Activated CD8-positive, alpha-beta T cell treated with anti-CD3 and anti-CD28 coated beads, Interleukin-2, amount 10 ng/mL, durations not matched to agents 7 days and 5 days (primary cell): ENCODE measurements at places on chromosomes 6 and 20. TPM values are rescaled to one million over a fixed set of nuclear protein-coding genes. Genes with fewer than 3 reads are reported as not detected.

DNA sequence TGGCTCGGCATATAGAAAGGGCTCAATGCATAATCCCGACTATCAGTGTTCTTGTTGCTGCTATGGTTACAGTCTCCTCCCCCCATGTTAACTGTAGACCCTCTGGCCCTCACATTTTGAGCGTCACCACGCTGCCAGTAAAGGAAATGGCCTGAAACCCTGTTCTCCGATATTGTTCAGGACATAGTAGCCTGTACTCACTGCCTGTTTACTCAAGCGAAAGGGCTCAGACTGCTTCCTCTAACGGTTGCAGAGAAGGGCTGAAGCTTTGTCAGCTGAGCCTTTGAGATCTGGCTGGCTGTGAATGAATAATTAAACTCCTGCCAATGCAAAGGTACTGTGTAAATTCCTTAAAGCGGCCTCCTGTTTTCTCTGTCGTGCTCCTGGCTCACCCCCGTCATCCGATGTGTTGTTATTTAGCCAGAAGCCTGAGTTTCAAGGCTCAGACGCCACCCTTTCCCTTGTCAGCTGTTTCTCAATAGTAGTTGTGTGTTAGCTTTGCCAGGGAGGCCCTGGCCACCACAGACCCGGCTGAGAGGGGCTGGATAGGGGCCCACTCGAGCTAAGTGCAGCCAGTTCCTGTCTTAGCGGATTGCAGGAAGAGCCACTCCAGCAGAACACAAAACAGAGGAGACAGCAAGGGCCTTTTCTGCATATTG lies 31.2 kb upstream of the RALGAPA2 start:
- DNase-seq = no peak

- DNase-seq = no peak
These were observed 494.0 kb downstream of the ADGRB3 start for GRCh38 chr6:69129046-69129445.

GRCh38 chr6:22027040-22027725 lies 269.7 kb downstream of the PRL start:
- DNase-seq = no peak

DNA sequence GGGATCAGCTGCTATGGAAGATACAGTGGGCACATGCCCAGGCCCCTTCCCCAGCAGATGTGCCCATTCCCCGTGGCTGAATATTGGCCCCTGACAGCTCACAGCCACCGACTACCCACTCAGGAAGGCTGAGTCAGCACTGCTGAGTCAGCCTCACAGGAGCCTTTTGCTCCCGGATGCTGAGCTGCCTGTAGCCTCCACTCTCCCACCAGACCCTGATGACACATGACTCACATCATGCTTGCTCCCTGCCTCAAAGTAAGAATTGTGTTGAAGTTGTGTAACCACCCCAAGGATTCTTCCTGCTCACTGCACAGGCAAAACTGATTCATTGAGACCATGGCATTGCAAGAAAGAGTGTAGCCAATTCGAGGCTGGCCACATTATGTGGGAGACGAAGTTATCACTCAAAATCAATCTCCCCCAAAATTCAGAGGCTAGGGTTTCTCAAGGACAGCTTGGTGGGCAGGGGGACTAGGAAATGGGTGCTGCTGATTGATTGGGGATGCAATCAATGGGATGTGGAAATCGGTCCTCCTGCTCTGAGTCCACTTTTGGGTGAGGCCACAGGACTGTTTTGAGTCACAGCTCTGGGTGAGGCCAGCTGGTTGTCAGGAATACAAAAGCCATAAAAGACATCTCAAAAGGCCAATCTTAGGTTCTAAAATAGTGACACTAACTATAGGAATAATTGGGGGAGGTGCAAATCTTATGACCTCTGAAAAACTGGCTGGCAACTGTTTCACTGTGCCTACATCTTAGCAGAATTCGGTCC lies 556.6 kb upstream of the CDH4 start:
- DNase-seq = no peak

GRCh38 chr6:43671011-43671800 lies 16.4 kb downstream of the MRPS18A start:
- no peak for DNase-seq

GRCh38 chr20:13297147-13297899 lies 76.2 kb downstream of the ISM1 start:
- DNase-seq = no peak

GRCh38 chr6:25866011-25866410 lies 8.0 kb downstream of the SLC17A3 start:
- DNase-seq = peak; percentile 47

DNA sequence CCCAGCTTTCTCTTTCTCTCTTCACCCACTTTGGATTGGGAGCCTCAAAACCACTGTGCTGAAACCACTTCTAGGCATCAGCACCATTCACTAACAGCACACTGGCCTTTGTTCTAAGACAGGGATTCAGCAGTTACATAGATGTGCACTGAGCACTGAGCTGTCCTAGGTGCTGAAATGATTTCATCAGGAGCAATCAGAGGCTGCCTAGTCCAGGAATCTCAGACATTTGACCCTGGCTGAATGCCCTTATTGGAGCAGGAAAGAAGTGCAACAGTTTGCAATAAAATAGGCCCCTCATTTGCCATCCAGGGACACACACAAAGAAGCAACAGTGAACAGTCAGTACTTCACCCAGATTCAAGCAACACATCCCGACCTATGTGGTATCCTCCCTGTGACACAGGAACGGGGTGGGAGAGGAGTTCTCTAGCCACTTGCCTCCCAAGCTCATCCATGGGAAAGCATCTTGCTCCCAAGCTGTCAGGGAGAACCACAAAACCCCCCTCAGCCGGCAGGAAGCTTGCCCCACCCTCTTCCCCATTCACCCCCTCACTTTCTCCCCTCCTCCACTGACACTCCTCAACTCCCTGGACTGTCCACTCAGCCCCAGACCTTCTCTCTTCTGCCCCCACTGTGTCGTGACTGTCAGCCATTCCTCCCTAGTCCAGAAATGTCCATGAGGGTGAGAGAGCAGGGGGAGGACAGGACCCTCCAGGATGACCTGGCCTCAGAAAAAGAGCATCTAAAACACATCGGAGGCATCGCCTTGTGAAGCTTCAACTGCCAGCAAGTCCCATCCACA lies 304.4 kb downstream of the PREX1 start:
- peak; percentile 38 for DNase-seq

DNA sequence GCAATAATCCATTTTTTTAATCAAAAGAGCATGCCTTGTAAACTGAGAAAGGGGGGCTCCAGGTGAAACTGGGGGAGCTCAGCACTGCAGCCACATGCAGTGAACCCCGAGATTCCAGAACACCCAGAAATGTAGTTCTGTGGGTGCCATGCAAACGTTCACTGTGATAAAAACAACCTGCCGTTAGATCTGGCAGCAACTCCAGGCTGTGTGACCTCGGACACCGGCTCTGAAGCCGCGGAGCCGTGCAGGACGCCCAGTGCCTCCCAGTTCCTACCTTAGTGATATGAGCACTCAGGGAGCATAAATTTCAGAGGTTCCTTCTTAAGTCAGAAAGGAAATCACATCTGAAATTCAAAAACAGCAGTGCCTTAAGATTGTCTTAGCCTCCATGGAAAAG lies 85.4 kb upstream of the THBS2 start:
- no peak for DNase-seq

GRCh38 chr20:48149902-48150301 lies 364.6 kb upstream of the SULF2 start:
- DNase-seq = no peak

DNA sequence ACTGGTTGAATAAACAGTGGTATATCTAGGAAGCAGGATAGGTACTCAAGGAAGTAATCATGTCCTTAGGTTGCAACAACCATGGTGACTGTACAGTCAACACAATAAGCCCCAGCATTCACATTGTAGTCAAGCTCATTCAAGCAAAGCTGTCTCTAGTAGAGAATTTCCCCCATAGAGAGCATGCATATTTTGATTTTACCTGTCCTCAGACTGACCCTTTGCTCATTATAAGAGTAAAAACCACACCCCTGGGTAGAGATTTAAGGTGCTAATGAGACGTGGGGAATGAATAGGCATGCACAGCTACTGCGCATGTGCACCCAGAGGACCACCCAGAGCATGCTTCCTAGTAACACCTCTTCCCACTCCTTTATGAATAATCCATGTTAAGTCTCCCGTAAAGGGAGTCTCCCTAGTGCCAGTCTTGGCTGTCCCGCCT lies 6.1 kb upstream of the RNF8 start:
- no peak for DNase-seq

- no peak for DNase-seq
These were observed 715 bp downstream of the PSMF1 start for GRCh38 chr20:1119128-1119505.

DPPA5 gene
- total RNA-seq = not detected

GNMT gene
- 1.1 TPM for total RNA-seq

ZC2HC1B gene
- total RNA-seq = not detected

BIRC7 gene
- 0.74 TPM for total RNA-seq

SDC4 gene
- total RNA-seq = 6.6 TPM

POM121L2 gene
- total RNA-seq = not detected

CD109 gene
- 5.0 TPM for total RNA-seq
